ENCODE measurements at places on chromosomes 12 and 14. TPM values are rescaled to one million over a fixed set of nuclear protein-coding genes. Genes with fewer than 3 reads are reported as not detected.

IFNG-AS1 gene
- total RNA-seq, result not detected

TIMM9 gene
- total RNA-seq, result 91.6 TPM

TMEM117 gene
- total RNA-seq, result 0.74 TPM

RNASE3 gene
- total RNA-seq, result not detected

CACNB3 gene
- 4.4 TPM for total RNA-seq

RTN1 gene
- total RNA-seq, result not detected

DNA sequence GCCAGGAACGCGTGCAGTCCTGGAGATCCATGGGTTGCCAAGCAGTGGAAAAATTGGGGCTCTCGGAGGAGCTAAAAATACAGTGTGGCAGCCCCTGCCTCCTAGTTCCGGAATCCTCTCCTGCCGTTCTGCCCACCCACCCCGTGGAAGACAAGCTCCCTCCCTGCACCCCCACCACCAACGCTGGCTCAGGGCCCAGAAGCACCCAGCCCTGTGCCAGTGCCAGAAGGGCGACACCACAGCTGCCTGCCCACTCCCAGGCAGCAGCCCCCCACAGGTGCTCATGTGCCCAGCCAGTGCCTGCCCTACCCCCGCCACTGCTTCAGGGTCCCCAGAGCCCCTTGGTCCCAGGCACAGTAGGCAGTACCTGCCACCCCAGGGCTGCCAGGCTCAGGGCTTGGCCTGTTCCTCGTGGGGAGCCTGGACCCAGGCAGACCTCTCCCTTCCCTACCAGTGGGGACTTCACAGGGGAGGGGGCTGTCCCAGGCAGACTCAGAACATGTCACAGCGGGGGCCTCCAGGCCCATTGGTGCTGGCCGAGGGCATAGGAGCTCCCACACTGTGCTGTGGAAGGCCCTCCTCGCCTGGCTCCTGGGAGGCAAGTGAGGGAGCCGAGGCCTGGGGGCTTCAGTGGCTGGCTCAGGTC is 7.4 kb downstream of the INF2 start:
- no peak for DNase-seq

DNA sequence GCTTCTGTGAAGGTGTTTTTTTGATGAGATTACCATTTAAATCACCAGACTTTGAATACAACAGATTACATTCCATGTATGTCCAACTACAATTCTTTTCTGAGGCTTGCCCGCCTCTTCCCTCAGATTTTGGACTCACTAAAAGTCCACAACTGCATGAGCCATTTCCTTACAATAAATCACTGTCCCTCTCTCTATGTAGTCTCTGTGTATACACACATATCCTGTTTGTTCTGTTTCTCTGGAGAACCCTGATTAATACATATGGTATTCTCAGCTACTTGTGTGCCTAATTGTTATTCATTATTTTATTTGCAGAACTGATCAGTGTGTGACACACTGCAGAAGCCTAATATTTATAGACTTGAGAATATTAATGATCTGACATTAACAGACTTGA is 2.4 kb upstream of the MIPOL1 start:
- DNase-seq, result no peak

- DNase-seq, result no peak
Observed at GRCh38 chr14:98233656-98234055, 1038.3 kb downstream of the BCL11B start.

- DNase-seq, result no peak
Observed at GRCh38 chr12:46717868-46718267, 107.9 kb downstream of the SLC38A4 start.

GRCh38 chr14:88851587-88851986 is 27.1 kb downstream of the TTC8 start:
- DNase-seq, result no peak

DNA sequence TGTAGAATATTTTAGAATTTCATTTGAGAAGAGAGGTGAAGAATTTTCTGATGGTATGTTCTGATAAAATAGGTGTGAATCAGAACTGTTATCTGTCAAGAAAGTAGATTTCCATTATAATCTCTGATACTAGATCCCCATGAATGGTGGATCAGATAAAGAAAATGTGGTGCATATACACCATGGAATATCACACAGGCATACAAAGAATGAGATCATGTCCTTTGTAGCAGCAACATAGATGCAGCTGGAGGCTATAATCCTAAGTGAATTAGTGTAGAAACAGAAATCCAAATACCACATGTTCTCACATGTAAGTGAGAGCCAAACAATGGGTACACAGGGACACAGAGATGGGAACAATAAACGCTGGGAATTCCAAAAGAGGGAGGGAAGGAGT is 372.0 kb upstream of the ATP2B1 start:
- no peak for DNase-seq

DNA sequence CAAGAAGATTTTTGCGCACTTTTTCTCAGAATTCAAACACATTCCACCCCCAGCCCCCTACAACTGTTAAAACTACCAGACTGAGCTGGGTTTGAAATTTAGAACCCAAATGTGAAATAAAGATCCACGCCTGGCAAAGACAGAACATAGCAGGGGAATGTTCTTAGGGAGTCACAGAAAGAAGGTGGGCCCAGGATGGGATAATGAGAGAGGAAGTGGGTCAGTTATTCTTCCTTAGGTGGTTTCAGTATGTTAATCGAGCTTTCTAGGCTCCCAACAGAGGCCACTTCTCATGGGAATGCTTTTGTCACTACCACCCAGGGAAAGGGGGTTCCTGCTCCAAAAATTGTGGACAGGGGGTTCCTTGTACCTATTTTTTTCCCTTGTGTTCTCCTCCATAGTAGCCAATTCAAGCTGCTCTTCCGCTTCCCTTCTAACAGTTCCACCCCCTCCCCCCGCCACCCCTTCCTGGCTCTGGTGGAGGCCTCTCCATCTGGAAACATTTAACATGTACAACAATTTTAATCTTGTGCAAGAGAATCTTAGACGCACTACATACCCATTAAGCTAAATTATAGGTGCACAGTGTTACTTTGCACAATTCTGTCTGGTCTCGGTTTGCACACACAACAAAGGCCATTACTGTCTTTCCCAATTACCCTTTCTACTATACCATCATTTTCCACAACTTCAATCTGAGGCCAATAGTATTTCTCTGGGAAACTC is 218.1 kb downstream of the MON2 start:
- DNase-seq, result no peak

- no peak for DNase-seq
Observed at GRCh38 chr12:118315821-118316220, 56.9 kb downstream of the TAOK3 start.

DNA sequence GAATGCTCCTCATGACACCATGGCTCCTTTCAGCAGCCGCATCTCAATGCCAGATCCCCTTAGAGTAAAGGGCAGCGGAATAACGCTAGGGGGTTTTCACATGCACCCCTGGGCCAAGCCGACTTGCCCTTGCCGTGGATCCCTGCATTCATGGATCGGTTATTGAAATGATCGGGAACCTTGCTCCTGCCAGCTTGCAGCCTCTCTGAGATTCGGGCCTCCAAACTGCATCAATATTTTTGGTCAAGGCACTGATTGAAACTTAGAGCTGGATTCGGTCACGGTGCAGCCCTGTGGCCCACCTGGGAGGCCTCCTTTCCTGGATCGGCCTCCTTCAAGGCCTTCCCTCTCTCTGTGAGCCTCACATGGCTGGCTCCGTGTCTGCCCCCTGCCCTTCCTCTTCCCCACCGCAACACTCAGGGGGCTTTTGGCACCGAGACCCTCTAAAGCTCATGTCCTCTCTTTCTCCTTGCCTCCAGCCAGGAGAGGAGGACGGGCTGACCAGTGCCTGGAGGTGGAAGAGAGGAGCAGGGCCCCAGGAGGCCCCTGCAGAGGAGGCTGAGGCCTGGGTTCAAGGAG is 1.8 kb downstream of the PTPN6 start:
- no peak for DNase-seq

GRCh38 chr14:63713764-63714163 is 14.1 kb downstream of the SGPP1 start:
- no peak for DNase-seq

- no peak for DNase-seq
Observed at GRCh38 chr12:4006743-4007142, 133.5 kb upstream of the PARP11 start.

DNA sequence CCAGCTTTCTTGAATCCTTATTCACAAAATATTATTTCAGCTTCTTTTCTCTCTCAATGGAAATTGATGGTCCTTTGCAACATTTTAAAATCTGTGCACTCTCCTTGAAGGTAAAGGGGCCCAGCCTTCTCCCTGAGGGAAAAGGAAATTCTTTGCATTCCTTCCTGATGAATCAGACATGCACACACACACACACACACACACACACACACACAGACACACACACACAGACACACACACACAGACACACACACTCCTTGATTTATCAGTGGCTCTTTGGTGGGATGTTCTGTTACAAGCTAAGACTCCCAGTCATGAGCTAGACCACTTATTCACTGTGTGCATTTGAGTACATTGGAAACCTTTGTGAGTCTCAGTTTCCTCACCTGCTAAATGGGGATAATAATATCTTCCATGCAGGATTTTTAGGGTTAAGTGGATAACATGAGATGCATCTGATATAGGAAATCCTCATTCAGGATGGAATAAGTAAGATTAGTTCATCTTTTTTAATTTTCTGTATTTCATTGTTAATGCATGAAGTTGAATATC is 45.1 kb upstream of the HMGA2 start:
- DNase-seq, result no peak

DNA sequence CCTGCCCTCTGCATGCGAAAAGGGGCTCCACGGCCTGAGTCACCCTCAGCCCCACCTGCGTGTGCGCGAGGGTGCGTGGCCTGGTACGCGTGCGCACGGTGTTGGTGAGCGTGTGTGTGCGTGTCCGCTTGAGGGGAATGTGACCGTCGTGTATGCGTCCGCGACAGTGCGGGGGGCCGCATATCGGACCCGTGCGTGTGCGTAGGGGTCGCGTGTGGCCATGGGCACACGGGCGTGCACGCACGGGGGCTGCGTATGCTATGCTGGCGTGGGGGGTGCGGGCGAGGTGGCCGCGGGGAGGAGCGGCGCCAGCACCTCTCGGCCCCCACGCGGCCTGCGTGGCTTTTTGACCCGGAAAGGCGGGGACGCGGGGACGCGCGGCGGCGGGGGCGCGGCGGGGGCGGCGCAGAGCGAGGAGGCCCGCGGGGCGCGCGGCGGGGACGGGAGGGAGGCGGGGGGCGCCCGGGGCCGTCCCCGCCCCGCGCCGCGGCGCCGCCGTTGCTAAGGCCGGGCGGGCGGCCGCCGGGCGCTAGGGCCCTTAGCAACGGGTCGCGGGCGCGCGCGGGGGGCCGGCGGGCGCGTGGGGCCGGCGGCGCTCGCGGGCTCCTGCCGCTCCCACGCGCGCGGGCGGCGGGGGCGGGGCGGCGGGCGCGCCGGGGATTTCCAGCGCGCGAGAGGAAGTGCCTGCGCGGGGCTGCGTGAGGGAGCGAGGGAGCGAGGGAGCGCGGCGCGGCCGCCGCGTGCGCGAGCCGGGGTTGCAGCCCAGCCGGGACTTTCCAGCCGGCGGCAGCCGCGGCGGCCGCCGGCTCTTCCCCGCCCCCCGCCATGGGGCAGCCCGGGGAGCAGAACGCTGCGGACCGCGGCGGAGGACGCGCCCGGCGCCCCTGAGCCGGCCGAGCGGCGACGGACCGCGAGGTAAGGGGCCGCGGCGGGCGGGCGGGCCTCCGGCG is at the start of gene TRAF3:
Gene TRAF3 (plus strand): TSS at position 689 of the 950 bp plus-strand sequence. CDS start 92,753 bp downstream, outside the sequence.
- DNase-seq, result peak; percentile 88

DNA sequence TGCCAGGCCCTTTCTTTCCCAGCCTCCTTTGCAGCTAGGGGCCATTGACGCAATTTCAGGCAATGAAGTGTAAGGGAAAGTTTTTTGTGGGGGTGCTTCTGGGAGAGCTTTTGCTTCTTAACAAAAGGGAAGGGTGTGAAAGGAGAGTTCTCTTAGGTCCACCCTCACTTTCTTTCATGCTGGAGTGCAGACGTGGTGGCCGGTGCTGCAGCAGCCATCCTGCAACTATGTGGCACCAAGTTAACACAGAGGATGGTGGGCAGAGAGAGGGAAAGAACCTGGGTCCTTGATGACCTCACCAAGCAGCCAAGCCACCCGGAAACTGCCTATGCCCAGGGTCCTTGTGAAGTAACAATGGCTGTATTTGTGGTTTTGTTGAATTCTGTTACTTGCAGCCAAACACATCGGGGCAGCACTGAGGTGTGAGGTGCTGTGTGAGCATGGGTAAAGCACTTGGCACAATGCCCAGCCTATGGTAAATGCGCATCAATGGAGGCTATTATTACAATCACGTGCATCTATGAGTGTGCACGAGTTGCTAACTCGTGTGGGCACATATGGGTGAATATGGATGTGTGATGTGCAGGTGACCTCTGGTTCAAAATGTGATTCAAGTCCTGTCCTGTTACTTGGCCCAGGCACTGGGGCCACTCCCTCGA is 122.6 kb downstream of the CALM1 start:
- no peak for DNase-seq

DNA sequence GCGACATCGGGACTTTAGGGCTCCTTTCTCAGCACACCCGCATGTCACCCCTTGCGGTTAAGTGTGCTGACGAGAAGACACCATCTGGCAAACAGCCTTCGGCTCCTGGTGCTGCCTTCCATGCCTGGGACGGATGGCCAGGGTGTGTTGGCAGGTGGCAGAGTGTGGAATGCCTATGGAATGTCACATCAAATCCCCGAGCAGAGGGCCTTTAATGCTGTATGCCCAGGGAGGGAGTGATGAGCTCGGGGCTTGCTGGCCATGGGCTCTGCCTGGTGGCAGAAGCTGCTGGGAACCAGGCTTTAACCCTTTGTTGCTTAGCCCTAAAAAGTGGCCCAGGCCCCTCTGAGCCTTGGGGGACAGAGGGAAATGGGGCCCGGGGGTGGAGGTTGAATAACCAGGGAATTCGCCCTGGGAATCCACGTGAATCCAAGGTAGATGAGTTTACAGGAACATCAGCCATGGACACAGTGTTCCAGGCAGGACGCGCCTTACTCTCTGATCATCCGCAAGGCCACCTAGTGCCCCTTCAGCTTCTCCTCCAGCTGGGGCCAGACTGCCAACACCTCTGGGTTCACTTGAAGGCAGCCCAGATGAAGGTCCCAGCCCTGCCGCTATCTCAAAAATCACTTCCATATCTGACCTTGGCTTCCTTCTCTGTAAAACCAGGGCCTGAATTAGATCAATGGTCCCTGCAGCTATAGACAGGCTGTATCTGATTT is 17.4 kb downstream of the FAM181A start:
- no peak for DNase-seq

DNA sequence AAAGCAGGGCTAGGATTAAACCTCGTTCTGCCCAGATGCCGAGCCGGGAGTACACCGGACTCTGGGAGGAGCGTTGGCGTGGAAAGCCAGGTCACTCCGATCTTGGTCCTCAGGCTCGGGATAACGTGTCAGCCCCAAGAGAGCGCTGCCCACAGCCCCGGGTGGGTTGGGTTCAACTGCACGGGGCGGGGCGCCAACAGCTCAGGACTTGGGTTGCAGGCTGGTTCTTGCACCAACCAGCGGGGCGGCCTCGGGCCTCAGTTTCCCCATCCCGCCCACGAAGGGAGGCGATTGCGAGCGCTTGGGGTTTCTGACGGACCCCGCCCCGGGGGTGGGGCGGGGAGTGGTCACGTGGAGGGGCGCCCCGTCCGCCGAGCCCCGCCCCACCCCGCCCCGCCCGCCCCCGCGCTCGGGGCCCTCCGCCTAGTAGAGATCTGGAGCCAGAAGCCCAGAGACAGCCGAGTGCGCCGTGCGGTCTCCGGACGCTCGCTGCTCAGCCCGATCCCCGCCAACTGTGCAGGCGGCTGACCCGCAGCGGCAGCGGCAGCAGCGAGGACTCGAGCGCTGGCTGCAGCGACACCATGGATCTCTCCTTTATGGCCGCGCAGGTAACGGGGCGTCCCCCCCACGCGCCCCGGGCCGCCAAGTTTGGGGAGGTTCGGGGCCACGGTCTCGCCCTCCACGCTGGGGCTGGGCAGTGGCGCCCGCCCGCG is at the start of gene C14orf132:
Gene C14orf132 (plus strand): TSS at position 443 of the 713 bp plus-strand sequence. CDS start 139 bp downstream, at position 582.
- DNase-seq, result peak; percentile 57

- no peak for DNase-seq
Observed at GRCh38 chr14:77039285-77040058, 11.0 kb upstream of the IRF2BPL start.

- DNase-seq, result no peak
Observed at GRCh38 chr12:61781021-61781581, 479.1 kb upstream of the USP15 start.

Data from activated naive CD8-positive, alpha-beta T cell treated with anti-CD3 and anti-CD28 coated beads for 36 hours (primary cell).